Heart left ventricle (tissue), 16 donors: ENCODE measurements at places on chromosomes 5 and 9. TPM values are rescaled to one million over a fixed set of nuclear protein-coding genes. Genes with fewer than 3 reads are reported as not detected.

GRCh38 chr5:172005708-172006320 lies 624 bp downstream of the FBXW11 start:
- no peaks in the 10 kb centered on the region for H3K27me3 ChIP-seq
- no peaks in the 10 kb centered on the region for H3K36me3 ChIP-seq
- H3K4me1 ChIP-seq: peaks cover 31% of the 10 kb centered on the region

- no peaks in the 10 kb centered on the region for H3K27me3 ChIP-seq
- DNase-seq: no peak
- no peak overlapping the region for H3K27ac ChIP-seq
- H3K4me1 ChIP-seq: peaks cover 4% of the 10 kb centered on the region
These were observed 69.8 kb downstream of the MYO10 start for GRCh38 chr5:16866273-16866672.

- no peak for DNase-seq
- no peak overlapping the region for H3K27ac ChIP-seq
- peaks cover 24% of the 10 kb centered on the region for H3K4me1 ChIP-seq
- no peaks in the 10 kb centered on the region for H3K27me3 ChIP-seq
- H3K36me3 ChIP-seq: no peaks in the 10 kb centered on the region
These were observed 7.9 kb upstream of the OSMR start for GRCh38 chr5:38837932-38838331.

GRCh38 chr9:16058131-16058549 lies 505.3 kb downstream of the CCDC171 start:
- H3K36me3 ChIP-seq: no peaks in the 10 kb centered on the region
- no peak overlapping the region for H3K27ac ChIP-seq
- no peaks in the 10 kb centered on the region for H3K27me3 ChIP-seq
- no peak for DNase-seq
- no peak overlapping the region for H3K4me3 ChIP-seq

DNA sequence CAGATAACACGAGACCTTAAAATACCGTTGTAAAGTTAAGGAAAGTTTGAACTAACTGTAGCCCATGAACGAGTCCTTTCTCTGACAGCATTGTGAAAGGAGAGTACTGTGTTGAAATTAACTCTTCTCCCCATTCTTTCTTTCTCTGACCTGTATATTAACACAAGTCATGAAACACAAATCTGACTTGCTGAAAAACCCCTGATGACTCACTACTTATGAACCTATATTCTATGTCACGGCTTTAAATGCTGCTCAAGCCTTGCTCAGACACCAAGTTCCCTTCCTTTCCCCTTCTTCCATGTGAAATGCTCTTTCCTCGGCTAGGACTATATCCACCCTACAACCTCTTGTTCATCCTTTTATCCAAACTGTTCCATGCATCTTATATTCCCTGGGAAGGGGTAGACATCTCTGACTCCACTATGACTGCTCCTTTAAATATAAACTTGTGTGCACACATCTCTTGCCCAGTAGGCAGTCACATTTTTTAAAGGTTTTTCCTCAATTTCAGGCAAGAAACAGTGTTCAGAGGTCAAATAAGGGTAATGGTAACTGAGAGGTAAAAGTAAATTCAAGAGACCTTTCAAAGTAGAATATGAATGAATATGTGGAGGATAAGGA lies 142.9 kb downstream of the NFIB start:
- no peaks in the 10 kb centered on the region for H3K4me1 ChIP-seq
- no peak overlapping the region for H3K4me3 ChIP-seq
- no peaks in the 10 kb centered on the region for H3K27me3 ChIP-seq
- DNase-seq: no peak
- no peaks in the 10 kb centered on the region for H3K36me3 ChIP-seq

The QRFP gene
- not detected for total RNA-seq

The RASGEF1C gene
- 0.32 TPM for total RNA-seq

The CCL27 gene
- not detected for total RNA-seq

GRCh38 chr9:120886490-120886967 lies 9.5 kb upstream of the PHF19 start:
- H3K4me1 ChIP-seq: no peaks in the 10 kb centered on the region
- H3K27me3 ChIP-seq: no peaks in the 10 kb centered on the region
- H3K4me3 ChIP-seq: no peak overlapping the region
- no peaks in the 10 kb centered on the region for H3K36me3 ChIP-seq
- DNase-seq: peak; percentile 60

The PIP5K1B gene
- total RNA-seq: 68.0 TPM

- H3K36me3 ChIP-seq: no peaks in the 10 kb centered on the region
- H3K27ac ChIP-seq: peak overlapping the region; percentile 91
- no peaks in the 10 kb centered on the region for H3K27me3 ChIP-seq
- DNase-seq: peak; percentile 78
- H3K4me3 ChIP-seq: peak overlapping the region; percentile 33
- peaks cover 78% of the 10 kb centered on the region for H3K4me1 ChIP-seq
These were observed 23.6 kb downstream of the PCDHGC5 start for GRCh38 chr5:141512390-141512910.
